Ureter (tissue), 1 donor: ENCODE measurements at places on chromosomes 11 and 22. TPM values are rescaled to one million over a fixed set of nuclear protein-coding genes. Genes with fewer than 3 reads are reported as not detected.

- DNase-seq: no peak
Observed at GRCh38 chr11:6629573-6629891, 10.3 kb upstream of the TPP1 start.

DNA sequence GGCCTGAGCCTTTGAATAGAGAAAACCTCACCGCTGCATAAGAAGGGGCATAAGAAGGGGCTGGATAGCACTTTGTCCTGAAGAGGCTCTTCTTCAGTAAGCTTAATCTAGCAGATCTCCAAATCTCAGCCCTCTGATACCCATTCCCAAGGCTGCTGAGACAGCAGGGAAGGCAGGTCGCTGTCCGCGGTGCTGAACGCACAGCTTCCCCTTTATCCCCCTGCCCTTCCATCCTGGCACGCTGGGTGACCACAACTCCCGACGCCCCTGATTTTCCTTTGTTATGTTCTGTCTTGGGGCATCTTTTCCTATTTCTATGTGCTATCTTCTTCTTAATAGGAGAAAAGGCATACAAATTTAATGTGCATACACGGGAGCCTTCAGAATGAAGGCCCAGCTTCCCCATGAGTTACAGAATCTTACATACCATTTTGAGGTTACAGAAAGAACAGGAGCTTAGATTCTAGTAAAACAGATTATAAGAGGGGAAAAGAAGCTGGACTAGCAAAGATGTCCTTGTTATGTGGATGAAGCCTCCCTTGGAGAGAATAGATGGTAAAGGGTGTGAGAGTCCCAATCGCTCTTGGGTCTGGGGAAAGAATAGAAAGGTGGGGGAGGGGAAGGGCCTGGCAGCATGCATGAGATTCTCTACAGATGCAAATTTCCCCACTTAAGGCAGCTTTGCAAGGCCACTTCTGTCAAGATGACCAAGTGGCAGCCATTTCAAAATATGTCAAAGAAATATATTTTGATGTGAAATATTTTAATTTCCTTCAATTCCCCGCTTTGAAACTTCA, 5.7 kb upstream of the SULT4A1 start:
- DNase-seq: no peak

Gene C11orf97
- total RNA-seq: not detected

- DNase-seq: no peak
Observed at GRCh38 chr11:7892059-7892699, 38.9 kb downstream of the OR10A6 start.

GRCh38 chr22:37639771-37640590, 512 bp downstream of the SH3BP1 start:
- DNase-seq: no peak
